ENCODE measurements at places on chromosomes 3 and 15.

GRCh38 chr3:123140550-123140949 is 61.2 kb upstream of the SEC22A start:
- DNase-seq = no peak

DNA sequence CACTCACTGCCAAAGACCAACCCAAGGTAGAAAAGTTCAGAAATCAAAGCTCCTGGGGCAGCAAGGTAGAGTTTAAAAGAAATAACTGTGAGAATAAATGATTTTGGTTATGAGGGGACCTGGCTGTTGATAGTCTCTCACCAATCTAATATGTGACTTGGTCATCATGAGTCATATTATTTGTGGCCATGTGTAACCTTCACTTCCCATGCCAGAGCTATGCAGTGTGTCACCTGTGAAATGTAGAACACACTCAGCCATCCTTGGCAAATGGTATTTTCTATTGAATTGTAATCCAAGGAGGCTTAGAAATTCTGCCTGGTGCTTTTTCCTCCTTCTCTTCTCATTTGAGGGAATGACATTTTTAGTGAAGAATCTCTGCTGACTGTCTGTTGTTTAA is 184.2 kb upstream of the STAC start:
- DNase-seq = no peak

DNA sequence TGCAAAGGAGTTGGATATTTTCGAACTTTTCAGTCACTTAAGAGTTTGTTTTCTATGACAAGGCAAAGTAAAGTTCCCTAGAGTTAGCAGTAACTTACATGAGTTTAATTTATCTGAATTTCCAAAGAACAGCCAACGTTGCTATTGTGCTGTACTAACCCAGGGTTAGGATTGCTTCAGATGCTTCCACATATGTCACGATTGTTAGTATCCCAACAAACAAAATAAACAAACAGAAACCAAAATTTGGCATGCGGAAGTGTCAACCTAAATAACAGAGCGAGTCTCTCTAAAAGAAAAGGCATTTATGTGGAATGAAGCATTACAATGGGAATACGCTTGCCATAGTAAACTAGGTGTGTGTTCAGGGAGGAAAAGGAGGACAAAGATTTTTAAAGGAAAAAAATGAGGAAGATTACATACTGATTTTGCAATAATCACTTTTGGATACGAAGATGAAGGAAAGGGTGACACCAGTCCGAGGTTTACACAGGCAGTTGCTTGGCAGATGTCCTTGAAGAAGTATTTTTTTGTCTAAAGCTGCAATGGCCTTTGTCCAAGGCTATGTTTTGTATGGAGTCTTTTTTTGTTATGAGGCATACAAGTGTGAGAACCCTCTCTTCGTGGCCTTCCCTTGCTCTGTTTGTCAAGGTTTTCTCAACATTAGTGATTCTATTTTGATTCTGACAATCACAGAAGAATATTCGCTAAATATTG is 267.9 kb downstream of the GABRG3 start:
- no peak for DNase-seq

GRCh38 chr15:73165844-73166243 is 113.6 kb downstream of the NEO1 start:
- no peak for DNase-seq

- DNase-seq = no peak
Measured at GRCh38 chr15:101055411-101055810, 136.3 kb downstream of the LRRK1 start.

GRCh38 chr15:85976986-85977385 is 102.7 kb upstream of the AGBL1 start:
- no peak for DNase-seq

GRCh38 chr3:151178208-151178845 is 24.7 kb downstream of the GPR171 start:
- no peak for DNase-seq

GRCh38 chr15:79973456-79974195 is 2.6 kb upstream of the BCL2A1 start:
- DNase-seq = no peak

GRCh38 chr3:194136519-194137007 is 615 bp downstream of the HES1 start:
- DNase-seq = no peak

DNA sequence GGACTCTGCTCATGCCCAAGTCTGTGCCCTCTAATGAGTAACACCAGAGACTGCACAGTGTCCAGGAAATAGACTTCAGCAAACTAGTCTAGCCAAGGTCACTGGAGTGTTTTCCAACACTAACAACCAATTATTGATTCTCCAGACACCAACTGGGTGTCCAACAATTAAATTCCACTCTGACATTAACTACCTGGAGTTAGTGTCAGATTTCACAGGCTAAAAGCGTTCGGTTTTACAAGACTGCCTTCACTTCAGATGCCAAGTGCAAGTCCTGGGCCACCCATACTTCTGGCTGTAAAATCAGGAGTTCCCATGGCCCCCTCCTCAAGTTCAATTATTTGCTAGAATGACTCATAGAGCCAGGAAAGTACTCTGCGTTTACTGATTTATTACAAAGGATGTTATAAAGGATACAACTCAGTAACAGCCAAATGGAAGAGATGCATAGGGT is 20.8 kb upstream of the CFAP161 start:
- no peak for DNase-seq

GRCh38 chr3:149299938-149300801 is 33.3 kb downstream of the TM4SF18 start:
- DNase-seq = peak; percentile 93

DNA sequence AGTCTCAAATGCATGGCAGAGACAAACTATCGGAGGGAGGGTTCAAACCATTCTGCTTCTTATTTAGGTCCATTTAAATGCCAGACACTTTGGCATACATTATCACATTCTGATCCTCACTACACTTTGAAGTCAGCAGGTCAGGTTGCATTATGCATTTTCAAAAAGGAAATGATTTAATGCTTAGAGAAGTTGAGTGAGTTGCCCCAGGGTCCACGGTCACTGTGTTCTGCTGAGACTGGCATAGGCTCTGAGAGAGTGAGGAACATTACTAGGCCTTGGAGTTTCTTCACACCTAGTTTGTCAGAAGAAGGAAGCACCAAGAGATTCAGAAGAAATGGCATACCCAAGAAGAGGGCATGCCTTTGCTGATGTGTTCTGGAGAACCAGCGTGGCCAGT is 46.3 kb upstream of the ACAN start:
- DNase-seq = no peak

- no peak for DNase-seq
Measured at GRCh38 chr3:53753518-53754183, 92.6 kb downstream of the CHDH start.

DNA sequence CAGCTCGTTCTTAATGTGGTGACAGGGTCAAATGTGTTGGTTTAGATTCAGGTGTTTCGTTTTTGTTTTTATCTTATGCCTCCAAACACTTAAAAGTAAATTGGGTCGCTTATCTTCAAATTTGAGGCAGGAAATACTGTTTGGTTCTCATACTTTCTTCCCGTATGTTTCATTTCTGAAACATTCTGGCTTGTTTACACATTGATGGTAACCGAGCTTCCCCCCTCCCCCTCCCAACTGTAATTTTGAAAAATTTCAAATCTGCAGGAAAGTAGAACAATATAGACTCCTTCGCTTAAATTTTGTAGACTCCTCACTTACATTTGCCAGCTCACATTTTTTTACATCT is 64.9 kb downstream of the CMTM8 start:
- no peak for DNase-seq

DNA sequence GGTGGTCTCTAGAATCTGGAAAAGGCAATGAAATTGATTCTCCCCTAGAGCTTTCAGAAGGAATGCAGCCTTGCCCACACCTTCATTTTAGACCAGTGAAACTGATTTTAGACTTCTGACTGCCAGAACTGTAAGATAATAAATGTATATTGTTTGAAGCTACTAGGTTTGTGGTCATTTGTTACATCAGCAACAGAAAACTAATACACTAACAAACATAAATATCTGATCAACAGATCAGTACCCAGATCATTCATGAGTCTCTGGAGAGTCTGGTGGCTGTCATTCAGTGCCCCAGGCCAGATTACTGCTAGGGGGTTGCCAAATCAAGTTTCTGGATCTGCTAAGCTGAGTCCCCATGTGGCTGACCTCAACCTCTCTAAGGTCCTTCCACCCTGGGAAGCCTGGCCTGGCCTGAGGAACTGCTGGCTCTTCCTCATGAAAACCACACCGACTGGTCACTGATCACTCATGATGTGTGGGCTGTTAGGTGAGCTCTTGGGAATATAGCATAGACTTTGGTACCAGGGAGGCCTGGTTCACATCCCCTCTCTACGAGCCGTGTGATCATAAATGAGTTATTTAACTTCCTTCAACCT is 11.1 kb upstream of the LACTB start:
- no peak for DNase-seq

GRCh38 chr3:50537421-50538129 is 30.0 kb downstream of the C3orf18 start:
- DNase-seq = no peak

DNA sequence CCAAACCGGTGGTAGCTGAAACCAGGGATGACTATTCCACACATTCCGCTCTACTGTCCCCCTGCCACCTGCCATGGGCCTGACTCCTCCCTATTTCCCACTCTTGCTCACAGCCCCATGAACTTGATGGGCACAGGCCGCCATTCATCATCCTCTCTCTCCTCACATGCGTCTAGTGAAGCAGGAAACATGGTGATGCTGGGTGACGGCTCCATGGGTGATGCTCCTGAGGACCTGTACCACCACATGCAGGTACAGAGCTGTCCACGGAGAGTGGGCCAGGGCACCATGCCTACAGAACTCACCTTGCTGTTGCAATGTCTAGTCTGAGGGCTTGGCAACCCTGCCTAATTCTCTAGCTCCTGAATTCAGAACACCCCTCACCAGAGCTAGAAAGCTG is 23.3 kb upstream of the MANF start:
- no peak for DNase-seq

DNA sequence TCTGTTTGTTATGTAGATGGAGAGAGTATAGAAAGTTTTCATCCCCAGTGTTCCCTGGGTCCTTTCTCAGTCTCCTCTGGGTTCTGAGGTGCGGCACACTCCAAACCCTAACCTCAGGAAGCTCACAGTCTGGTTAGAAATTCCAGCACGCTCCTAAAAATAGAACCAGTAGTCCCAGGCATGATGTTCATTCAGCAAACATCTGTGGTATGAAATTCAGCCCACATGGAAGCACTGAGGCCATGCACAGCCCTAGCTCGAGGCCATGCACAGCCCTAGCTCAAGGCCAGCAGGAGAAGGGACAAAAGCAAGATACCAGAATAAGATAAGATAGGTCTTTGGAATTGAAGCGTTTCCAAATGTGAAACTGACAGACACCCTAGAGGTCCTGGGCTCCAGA is 82.3 kb upstream of the OXTR start:
- DNase-seq = no peak

DNA sequence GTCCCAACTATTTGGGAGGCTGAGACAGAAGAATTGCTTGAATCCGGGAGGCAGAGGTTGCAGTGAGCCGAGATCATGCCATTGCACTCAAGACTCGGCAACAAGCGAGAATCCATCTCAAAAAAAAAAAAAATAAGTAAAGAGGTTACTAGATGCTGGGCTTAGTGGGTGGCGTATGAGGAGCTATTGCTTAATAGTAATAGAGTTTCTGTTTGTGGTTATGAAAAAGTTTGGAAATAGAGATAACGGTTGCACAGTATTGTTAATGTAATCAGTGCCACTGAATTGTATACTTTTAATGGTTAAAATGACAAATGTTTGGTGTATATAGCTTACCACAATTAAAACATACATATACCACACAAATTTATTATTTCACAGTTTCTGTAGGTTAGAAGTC is 14.7 kb upstream of the HHATL start:
- no peak for DNase-seq

GRCh38 chr15:86743283-86743903 is 663.7 kb downstream of the AGBL1 start:
- no peak for DNase-seq
